Kidney (tissue), 22 donors: ENCODE measurements at places on chromosomes 7 and 10. TPM values are rescaled to one million over a fixed set of nuclear protein-coding genes. Genes with fewer than 3 reads are reported as not detected.

GRCh38 chr7:143259765-143260164 is 3.5 kb upstream of the GSTK1 start:
- no peaks in the 10 kb centered on the region for H3K36me3 ChIP-seq
- no peak overlapping the region for H3K27ac ChIP-seq
- DNase-seq = no peak
- peaks cover 5% of the 10 kb centered on the region for H3K4me1 ChIP-seq

DNA sequence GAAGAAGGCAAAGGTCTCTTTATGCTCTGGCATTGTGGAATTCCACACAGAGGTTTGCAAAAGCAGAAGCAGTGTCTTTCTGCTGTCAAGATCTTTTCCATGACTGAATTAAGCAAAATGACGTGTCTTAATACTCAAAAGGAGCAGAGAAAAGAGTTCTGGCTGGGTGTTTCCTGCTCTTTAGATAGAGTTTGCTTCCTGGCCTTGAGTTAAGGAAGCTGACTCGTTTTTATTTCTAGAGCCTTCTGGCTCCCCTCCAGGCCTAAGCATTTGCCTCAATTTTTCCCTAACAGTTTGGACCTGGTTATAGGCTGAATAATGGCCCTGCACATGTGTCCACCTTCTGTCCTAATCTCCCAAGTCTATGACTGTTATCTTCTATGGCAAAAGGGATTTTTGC is 21.6 kb downstream of the TAS2R41 start:
- no peak overlapping the region for H3K4me3 ChIP-seq
- H3K27me3 ChIP-seq = no peaks in the 10 kb centered on the region
- no peaks in the 10 kb centered on the region for H3K36me3 ChIP-seq
- H3K27ac ChIP-seq = peak overlapping the region; percentile 46
- no peak for DNase-seq
- H3K4me1 ChIP-seq = no peaks in the 10 kb centered on the region

DNA sequence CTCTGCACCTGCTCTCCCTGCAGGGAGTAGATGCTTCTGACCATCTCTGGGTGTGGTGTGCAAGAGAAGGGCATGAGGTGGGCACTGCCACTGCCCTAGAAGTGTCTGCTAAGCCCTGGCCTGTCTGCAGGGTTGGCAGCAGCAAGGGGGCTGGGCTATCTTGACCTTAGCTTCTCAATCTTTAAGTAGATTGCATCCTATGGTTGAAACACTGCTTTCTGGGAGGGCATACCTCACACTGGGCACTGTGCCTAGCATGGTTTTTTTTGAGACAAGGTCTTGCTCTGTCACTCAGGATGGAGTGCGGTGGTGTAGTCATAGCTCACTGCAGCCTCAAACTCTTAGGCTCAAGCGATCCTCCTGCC is 54.9 kb downstream of the CLIP2 start:
- H3K27ac ChIP-seq = no peak overlapping the region
- H3K4me3 ChIP-seq = no peak overlapping the region
- DNase-seq = no peak
- no peaks in the 10 kb centered on the region for H3K27me3 ChIP-seq

DNA sequence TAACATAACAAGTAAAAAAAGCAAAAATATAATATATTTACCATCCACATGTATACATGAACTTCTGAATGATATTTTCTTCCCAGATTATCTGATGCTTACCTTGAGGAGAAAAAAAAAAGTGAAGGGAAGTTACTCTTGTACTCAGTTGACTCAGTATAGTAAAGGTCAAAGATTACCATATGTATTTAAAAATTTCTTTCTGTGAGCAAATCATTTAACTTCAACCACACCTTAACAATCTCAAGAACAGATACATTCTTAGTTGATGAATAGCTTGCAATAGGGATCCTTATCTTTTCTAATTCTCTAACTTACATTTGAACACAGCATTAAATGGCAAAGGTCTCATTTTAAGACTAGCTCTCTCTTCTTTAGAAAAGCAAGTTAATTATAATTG is 29.8 kb downstream of the PRR15 start:
- H3K4me3 ChIP-seq = no peak overlapping the region
- no peaks in the 10 kb centered on the region for H3K4me1 ChIP-seq
- no peak for DNase-seq
- H3K36me3 ChIP-seq = no peaks in the 10 kb centered on the region

- H3K27me3 ChIP-seq = no peaks in the 10 kb centered on the region
- no peak overlapping the region for H3K27ac ChIP-seq
- no peak for DNase-seq
These were observed 113.7 kb downstream of the SFMBT2 start for GRCh38 chr10:7297094-7297493.

DNA sequence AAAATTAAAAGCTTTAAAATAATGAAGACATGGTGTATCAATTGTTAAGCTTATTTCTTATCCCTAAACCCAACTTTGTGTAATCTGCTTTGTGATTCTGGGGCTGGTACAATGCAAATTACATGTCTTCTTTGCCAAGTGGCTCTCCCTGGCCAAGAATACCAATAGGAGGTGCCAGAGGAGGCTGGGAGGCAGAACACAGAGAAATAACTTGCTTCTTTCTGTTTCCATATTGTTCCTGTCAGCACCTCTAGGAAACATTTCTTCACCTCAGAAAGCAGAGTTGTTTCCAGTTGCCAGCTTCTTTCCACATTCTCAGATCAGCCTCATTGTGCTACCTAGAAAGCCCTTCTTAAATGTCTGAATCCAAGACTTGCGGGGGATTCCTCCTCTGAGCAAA is 174.4 kb downstream of the MDFIC start:
- no peaks in the 10 kb centered on the region for H3K36me3 ChIP-seq
- no peaks in the 10 kb centered on the region for H3K4me1 ChIP-seq
- no peak for DNase-seq
- H3K27ac ChIP-seq = no peak overlapping the region

DNA sequence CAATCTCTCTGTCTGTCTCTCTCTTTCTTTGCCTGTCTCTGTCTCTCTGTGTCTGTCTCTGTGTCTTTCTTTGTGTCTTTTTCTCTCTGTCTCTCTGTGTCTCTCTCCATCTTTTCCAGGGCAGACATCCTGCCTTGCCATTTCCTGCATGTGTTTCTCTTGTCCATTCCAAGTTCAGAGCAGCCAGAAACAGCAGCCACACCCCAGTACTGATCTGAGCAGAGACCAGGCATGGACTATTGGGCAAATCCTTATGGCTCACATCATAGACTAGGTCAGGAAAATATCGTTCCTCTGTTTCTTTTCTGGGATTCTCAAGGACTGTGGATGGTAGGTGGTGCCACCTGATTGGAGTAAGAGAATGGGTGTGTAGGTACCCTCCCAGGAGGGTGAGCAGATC is 95.8 kb downstream of the RAMP3 start:
- no peaks in the 10 kb centered on the region for H3K27me3 ChIP-seq
- H3K4me3 ChIP-seq = no peak overlapping the region
- H3K27ac ChIP-seq = no peak overlapping the region
- H3K4me1 ChIP-seq = no peaks in the 10 kb centered on the region

DNA sequence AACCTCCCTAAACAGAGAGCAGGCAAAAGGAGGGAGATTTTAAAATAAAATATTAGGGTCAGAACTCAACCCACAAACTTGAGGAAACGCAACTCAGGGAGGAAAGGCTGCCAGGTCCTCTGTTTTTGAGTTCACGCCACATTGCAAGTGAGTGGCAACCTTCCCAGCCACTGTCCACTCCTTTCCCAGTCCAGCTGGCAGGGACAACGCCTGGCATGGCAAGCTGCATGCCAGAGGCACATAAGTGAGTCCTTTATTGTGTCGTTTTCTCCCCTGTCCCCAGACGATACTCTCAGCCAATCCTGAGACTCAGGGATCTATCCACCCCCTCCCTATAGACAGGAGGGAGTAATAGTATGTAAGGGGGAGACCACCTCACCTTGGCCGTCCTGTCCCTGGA is 22.4 kb downstream of the FBXW4 start:
- H3K4me1 ChIP-seq = no peaks in the 10 kb centered on the region
- no peak overlapping the region for H3K27ac ChIP-seq
- peaks cover 43% of the 10 kb centered on the region for H3K36me3 ChIP-seq
- no peak for DNase-seq
- H3K4me3 ChIP-seq = no peak overlapping the region

DNA sequence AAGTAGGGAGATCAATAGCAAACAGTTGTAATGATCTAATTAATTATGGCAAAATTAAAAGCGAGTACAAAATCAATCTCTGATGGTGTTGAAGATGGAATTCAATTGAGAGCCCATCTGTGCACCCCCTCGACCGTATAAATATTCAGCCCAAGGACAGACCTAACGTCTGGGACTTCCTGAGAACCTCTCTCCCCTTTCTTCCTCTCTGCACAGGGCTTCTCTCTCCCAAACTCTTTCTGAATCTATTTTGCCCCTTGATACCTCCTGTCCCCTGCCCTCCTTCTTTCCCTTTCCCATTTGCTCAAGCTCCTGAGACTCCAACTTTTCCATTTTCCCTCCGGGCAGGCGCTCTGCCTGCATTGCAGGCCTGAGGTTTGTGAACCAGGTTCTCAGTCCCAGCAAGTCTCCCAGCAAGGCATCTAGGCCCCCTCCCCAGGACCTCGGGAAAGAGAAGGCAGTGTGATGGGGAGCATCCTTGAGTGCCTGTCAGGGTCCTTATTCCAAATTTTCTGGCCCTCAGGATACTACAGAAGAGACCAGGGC is 8.5 kb upstream of the PAX2 start:
- H3K4me1 ChIP-seq = peaks cover 26% of the 10 kb centered on the region
- peak overlapping the region; percentile 95 for H3K27ac ChIP-seq
- H3K27me3 ChIP-seq = peaks cover 17% of the 10 kb centered on the region
- DNase-seq = no peak

- DNase-seq = peak; percentile 38
- H3K4me1 ChIP-seq = peaks cover 15% of the 10 kb centered on the region
- H3K27ac ChIP-seq = no peak overlapping the region
- peaks cover 70% of the 10 kb centered on the region for H3K27me3 ChIP-seq
- no peak overlapping the region for H3K4me3 ChIP-seq
- H3K36me3 ChIP-seq = no peaks in the 10 kb centered on the region
These were observed 3.6 kb downstream of the VAX1 start for GRCh38 chr10:117134306-117135025.

GRCh38 chr10:92693534-92693893 is 3.8 kb downstream of the HHEX start:
- H3K36me3 ChIP-seq = no peaks in the 10 kb centered on the region
- peaks cover 62% of the 10 kb centered on the region for H3K27me3 ChIP-seq
- H3K4me1 ChIP-seq = no peaks in the 10 kb centered on the region
- no peak overlapping the region for H3K27ac ChIP-seq
- no peak for DNase-seq

DNA sequence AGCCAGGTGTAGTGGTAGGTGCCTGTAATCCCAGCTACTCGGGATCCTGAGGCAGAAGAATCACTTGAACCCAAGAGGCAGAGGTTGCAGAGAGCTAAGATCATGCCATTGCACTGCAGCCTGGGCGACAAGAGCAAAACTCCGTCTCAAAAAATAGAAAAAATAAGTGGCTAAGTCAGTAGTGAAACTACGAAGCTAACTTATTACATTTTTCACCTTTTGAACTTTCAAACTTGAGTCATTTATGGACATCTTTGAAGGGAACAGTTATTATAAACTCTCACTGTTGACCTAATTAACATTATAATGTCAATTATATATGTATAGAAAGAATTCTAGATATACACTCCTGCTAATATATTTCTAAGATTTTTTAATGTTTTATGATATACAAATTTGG is 541.5 kb upstream of the C7orf33 start:
- H3K4me3 ChIP-seq = no peak overlapping the region
- no peak overlapping the region for H3K27ac ChIP-seq
- no peak for DNase-seq
- no peaks in the 10 kb centered on the region for H3K36me3 ChIP-seq

DNA sequence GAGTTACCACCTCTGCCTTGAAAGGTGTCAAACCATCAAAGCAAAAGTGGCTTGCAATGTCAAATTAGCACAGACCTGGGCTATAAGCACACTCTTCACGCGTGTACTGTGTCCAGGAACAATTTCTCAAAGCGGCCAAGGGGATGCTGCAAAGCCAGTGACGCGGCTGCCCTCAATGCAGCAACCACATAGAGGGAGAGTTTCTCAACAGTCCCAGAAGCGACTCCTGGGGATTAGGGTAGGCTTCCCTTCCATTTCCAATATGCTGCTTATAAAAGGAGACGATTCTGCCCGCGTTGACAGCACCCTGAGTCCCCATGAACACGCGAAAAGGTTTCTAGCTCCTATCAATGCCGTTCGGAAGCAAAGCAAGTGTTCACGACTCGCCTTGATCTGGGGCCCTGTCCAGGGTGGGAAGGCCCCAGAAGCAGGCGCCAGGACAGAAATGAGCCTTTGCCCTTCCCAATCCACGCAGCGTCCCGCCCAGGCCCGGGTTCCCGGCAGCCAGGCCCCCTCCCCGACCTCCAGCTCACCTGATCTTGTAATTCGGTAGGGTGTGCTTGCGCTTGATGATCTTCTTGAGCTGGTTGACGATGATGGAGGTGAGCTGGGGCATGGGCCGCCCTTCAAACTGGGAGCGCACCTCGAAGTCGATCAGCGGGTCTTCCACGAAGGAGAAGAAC is 1.3 kb downstream of the PDZD8 start:
- H3K27me3 ChIP-seq = no peaks in the 10 kb centered on the region
- peaks cover 10% of the 10 kb centered on the region for H3K4me1 ChIP-seq
- H3K27ac ChIP-seq = peak overlapping the region; percentile 90
- H3K4me3 ChIP-seq = peak overlapping the region; percentile 82
- DNase-seq = peak; percentile 61
- no peaks in the 10 kb centered on the region for H3K36me3 ChIP-seq

- H3K27ac ChIP-seq = peak overlapping the region; percentile 32
- no peaks in the 10 kb centered on the region for H3K27me3 ChIP-seq
- H3K4me3 ChIP-seq = no peak overlapping the region
- no peak for DNase-seq
- H3K36me3 ChIP-seq = no peaks in the 10 kb centered on the region
- no peaks in the 10 kb centered on the region for H3K4me1 ChIP-seq
These were observed 17.7 kb downstream of the GATA3 start for GRCh38 chr10:8072211-8072610.

- no peak overlapping the region for H3K4me3 ChIP-seq
- H3K27me3 ChIP-seq = no peaks in the 10 kb centered on the region
- H3K27ac ChIP-seq = no peak overlapping the region
- no peaks in the 10 kb centered on the region for H3K36me3 ChIP-seq
- DNase-seq = no peak
These were observed 108.7 kb downstream of the NEURL1 start for GRCh38 chr10:103602028-103602851.

DNA sequence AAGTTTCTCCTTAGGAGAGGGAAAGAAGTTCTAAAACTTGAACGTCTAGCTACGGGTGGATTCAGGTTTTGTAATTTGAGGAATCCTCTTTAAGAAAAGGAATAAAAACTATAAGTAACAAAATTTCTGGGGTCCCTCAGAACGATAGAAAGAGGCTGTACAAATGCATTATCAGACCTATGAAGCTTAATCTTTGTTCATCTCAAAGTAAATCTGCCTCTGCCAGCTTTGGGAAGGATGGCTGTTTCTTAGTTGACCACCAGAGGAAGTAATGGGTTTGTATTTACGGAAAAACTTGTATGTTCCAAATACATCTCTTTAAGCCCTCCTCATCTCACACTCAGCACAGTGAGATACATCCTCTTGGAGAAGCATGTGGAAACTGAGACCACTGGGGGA is 864 bp downstream of the PSTK start:
- DNase-seq = peak; percentile 65
- peak overlapping the region; percentile 92 for H3K4me3 ChIP-seq
- no peaks in the 10 kb centered on the region for H3K4me1 ChIP-seq
- H3K36me3 ChIP-seq = no peaks in the 10 kb centered on the region
- H3K27ac ChIP-seq = no peak overlapping the region

The LRRD1 gene
- not detected for polyA plus RNA-seq

The CDHR3 gene
- polyA plus RNA-seq = 3.6 TPM

The HKDC1 gene
- polyA plus RNA-seq = 8.3 TPM

The UTF1 gene
- not detected for polyA plus RNA-seq

The MMP21 gene
- polyA plus RNA-seq = not detected

The NPC1L1 gene
- polyA plus RNA-seq = 2.4 TPM

The GPR26 gene
- not detected for polyA plus RNA-seq
